ENCODE measurements at places on chromosomes 16 and 17.

- no peak for DNase-seq
Measured at GRCh38 chr16:70570967-70571570, 47.5 kb downstream of the SF3B3 start.

DNA sequence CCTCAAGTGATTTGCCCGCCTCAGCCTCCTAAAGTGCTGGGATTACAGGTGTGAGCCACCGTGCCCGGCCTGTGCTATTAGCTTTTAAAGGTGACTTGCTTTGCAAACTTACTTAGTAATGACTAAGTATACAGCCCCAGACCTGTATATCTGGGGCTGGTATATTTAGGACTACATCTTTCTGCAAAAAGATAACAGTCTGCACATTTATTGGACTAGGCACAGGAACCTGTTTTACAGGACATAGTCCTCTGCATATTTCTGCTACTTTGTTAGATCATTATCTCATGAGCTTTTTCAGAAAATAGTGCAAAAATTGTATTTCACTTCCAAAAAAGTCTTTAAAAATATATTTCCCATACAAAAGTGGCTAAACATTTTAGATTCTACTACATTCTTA, 1.3 kb downstream of the KRT24 start:
- no peak for DNase-seq

DNA sequence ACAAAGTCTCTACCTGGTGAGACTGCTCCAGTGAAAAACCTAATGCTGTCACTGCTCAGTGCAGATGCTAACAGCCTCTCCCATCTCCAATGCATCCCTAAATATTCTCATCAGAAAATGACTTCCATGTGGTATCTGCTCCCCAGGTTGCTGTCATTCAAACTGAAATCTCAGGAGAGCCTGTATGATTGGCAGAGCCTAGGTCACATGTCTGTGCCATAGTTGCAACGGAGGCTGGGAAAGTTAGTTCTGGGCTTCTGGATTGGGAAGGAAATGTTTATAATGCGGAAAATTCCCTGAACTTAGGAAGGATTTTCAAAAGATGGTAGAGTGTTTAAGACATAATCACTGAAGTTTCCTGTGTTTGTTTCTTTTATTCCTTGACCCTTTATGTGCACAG, 206.4 kb upstream of the ZKSCAN2 start:
- DNase-seq, result no peak

- DNase-seq, result peak; percentile 67
Measured at GRCh38 chr16:48558371-48558841, 51.6 kb downstream of the N4BP1 start.

DNA sequence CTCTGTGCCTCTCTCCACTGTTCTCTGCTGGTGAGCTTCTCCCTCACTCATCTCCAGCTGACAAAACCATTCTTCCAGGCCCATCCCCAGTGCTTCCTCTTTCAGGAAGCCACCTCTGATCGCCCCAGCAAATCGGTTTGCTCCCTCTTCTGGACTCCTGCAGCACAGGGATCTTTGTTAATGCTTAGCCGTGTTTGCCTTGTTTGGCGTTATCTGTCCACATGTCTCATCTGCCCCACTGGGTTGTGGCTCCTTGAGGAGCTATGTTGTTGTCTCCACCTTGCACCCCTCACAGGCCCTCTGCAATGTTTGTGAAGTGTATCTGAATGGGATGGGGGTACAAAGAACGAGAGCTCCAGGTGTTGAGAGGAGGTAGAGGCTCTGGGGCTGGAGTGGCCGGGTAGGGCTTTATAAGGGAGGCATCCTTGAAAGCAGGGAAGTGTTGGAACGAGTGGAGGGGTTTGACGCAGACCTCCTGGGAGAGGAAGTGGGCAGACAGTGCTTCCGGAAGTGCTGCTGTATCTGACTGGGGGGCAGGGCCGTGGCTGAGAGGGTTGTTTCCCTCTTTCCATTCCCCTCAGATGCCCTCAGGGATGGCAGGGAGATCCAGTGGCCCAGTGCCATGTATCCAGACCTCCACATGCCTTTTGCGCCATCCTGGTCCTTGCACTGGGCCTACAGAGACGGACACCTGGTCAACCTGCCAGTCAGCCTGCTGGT, 27.8 kb downstream of the CASKIN2 start:
- peak; percentile 62 for DNase-seq

- no peak for DNase-seq
Measured at GRCh38 chr16:72552654-72553053, 380.7 kb upstream of the PMFBP1 start.

GRCh38 chr17:80876950-80877728, 114.5 kb upstream of the CHMP6 start:
- DNase-seq, result no peak

- no peak for DNase-seq
Measured at GRCh38 chr17:77959926-77960521, 1.5 kb downstream of the TNRC6C start.

GRCh38 chr17:44007346-44008204, 3.2 kb downstream of the NAGS start:
- no peak for DNase-seq

DNA sequence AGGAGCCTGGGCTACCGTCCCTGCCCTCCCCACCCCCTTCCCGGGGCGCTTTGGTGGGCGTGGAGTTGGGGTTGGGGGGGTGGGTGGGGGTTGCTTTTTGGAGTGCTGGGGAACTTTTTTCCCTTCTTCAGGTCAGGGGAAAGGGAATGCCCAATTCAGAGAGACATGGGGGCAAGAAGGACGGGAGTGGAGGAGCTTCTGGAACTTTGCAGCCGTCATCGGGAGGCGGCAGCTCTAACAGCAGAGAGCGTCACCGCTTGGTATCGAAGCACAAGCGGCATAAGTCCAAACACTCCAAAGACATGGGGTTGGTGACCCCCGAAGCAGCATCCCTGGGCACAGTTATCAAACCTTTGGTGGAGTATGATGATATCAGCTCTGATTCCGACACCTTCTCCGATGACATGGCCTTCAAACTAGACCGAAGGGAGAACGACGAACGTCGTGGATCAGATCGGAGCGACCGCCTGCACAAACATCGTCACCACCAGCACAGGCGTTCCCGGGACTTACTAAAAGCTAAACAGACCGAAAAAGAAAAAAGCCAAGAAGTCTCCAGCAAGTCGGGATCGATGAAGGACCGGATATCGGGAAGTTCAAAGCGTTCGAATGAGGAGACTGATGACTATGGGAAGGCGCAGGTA, 762 bp downstream of the CDK12 start:
- DNase-seq, result peak; percentile 15

GRCh38 chr17:16975277-16975651, 3.3 kb upstream of the TNFRSF13B start:
- DNase-seq, result no peak

DNA sequence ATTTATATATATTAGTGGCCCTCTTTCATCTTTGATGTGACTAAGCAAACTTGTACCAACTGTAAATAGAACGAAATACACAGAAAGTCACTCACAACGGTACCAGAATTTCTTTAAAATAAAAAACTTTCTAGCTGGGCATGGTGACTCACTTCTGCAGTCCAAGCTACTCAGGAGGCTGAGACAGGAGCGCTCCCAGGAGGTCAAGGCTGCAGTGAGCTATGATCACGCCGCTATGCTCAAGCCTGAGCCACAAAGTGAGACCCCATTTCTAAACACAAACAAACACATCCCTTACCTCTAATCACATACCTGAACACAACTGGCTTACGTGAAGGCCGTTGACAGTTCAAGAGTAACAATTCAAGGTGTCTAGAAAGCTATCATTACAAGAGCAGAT, 29.7 kb downstream of the STAT5B start:
- DNase-seq, result peak; percentile 21

GRCh38 chr17:43909537-43910231, 2.3 kb upstream of the MPP2 start:
- no peak for DNase-seq

- DNase-seq, result no peak
Measured at GRCh38 chr17:16878084-16878483, 93.8 kb downstream of the TNFRSF13B start.

GRCh38 chr16:22364241-22364640, 10.2 kb downstream of the CDR2 start:
- no peak for DNase-seq

DNA sequence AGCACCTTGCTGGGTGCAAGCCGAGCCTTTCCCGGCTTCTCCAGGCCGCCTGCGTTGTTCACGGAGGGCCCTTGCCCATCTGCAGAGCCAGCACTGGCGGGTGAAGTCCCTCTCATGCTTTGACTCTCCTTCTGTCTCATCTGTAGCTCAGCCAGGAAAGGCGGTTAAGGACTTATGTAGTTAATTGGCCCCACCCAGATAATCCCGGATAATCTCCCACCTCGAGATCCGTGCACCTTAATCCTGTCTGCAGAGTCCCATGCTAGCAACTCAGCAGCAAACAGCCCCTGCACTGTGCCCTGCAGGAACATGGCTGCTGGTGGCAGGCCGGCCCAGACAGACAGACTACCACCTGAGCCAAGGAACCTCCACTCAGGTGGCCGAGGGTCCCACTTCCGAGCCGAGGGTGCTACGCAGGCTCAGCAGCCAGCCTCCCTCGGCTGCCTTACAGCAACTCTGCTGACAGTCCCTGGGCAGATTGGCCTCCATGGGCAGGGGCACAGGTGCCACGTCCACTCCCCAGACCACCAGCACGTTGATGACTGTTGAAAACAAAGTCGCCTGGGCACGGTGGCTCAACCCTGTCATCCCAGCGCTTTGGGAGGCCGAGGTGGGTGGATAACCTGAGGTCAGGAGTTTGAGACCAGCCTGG, 16.9 kb downstream of the RAB40C start:
- DNase-seq, result no peak

GRCh38 chr16:57390636-57391295, 13.8 kb upstream of the CCL17 start:
- peak; percentile 73 for DNase-seq

DNA sequence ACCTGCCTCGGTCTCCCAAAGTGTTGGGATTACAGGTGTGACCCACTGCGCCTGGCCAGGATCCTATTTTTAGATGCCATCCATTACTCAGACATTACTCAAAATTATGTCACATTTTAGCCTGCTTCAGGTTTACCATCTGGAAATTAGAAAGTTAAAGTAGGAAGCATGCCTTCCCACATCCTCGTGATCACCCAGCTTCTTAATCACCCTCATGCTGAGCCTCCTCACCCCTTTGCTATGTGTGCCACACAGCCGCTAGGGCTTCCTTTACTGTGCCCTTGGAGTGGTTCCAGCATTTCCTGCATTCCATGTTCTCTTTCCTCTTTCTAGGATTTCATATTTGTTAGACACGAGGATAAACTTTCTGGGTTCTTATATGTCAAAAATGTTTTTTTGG, 9.3 kb downstream of the ADORA2B start:
- peak; percentile 35 for DNase-seq

- no peak for DNase-seq
Measured at GRCh38 chr17:57092779-57093178, 7.7 kb downstream of the AKAP1 start.

- DNase-seq, result no peak
Measured at GRCh38 chr16:50578137-50578536, 29.9 kb downstream of the NKD1 start.

DNA sequence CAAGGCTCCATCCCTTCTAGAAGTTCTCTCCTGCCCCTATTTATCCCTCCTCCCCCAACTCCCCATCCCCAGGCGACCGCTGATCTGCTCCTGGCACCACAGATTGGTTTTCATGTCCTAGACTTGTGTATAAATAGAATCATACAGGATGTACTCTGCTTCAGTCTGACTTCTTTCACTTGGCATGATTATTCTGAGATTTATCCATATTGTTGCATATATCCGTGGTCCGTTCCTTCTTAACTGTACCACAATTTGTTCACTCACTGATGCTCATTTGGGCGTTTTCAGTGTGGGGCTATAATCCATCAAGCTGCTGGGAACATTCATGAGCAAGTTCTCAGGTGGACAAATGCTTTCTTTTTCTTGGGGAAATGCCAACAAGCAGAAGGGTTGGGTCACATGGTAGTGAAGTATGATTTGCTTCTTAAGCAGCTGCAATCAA, 23.9 kb downstream of the PITPNM3 start:
- no peak for DNase-seq

GRCh38 chr17:9519583-9520272, 55.9 kb downstream of the STX8 start:
- DNase-seq, result no peak

DNA sequence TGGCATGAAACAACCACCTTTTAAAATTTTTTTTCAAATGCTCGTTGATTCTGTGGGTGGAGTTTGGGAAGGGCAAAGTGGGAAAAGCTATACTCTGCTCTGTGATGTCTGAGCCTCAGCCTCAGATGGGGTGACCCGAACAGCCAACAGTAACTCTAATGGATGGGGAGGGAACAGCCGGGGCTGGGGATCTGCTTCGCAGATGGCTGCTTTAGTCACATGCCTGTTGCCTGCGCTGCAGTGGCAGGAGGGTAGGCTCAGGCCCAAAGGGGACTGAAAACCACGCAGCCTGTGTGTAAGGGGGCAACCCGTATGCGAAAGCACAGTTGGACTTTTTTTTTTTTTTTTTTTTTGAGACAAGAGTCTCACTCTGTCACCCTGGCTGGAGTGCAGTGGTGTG, 14.9 kb upstream of the MAPK3 start:
- DNase-seq, result no peak
